ENCODE measurements at places on chromosomes 3 and 15.
A peak's percentile ranks its signal among the peaks of the same experiment; 100 is the strongest.

DNA sequence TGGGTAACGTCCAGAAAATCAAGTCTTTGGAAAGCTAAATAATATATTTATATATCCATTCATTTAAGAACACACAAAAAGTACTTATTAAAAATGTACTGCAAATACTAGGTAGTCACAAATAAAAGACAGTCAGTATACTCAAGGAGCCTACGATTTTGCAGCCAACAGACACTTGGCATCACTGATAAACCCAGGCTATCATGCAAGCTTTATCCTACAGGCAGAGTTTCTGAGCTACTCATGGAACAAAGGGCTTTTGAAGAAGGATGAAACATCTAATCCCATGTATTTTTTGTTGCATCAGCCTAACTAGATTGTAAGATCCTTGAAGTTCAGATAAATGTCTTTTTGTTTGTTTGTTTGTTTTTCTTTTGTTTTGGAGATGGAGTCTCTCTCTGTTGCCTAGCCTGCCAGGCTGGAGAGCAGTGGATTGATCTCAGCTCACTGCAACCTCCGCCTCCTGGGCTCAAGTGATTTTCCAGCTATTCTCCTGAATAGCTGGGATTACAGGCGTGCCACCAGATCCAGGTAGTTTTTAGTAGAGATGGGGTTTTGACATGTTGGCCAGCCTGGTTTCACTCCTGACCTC lies 319.4 kb upstream of the MDFIC2 start:
- no peak for DNase-seq

DNA sequence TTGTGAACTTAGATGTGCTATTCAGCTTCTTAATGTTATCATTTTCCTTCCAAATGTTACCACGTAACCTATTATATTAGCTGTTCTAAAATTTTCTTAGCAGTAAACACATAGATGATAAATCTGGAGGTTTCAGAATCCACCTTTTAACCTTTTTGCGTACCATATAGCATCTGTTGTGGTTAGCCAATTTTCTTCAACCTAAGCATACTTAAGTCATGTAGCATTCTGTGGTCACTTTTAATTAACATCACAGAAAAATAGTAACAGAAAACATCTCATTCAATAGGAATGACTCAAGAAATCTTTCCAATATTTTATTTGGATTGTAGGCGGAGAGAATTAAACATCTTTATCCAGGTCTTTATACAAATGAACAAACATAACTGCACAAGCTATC lies 1465.3 kb upstream of the GBE1 start:
- DNase-seq: no peak

GRCh38 chr3:78025916-78026315 lies 986.0 kb downstream of the ROBO2 start:
- no peak for DNase-seq

- DNase-seq: no peak
These were observed 363.1 kb upstream of the PLSCR5 start for GRCh38 chr3:146968204-146968651.

GRCh38 chr3:58640700-58641372 lies 25.7 kb downstream of the FAM3D start:
- peak; percentile 61 for DNase-seq

DNA sequence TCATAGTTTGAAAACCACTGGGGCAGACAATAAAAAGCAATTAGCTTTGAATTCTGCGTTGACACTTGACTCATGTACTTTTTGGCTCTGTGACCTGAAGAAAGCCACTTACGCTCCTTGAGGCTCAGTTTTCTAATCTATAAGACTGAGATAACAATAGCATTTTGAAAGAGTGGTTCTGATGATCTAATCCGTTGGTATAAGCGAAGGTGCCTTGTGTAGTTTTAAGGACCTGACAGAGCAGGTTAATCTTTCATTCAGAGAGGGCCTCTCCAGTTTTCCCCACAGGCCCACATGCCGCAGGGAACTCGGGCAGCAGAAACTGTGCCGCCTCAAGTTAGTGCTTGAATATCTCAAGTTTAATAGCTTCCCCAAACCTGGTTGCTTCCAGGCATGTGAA lies 306.0 kb upstream of the GBE1 start:
- DNase-seq: no peak

GRCh38 chr3:52444860-52445793 lies at the start of gene SEMA3G:
Gene SEMA3G, minus strand, starts transcription at chr3:52445103. Its CDS starts 76 bp downstream, at chr3:52445027.
- peak; percentile 78 for DNase-seq

DNA sequence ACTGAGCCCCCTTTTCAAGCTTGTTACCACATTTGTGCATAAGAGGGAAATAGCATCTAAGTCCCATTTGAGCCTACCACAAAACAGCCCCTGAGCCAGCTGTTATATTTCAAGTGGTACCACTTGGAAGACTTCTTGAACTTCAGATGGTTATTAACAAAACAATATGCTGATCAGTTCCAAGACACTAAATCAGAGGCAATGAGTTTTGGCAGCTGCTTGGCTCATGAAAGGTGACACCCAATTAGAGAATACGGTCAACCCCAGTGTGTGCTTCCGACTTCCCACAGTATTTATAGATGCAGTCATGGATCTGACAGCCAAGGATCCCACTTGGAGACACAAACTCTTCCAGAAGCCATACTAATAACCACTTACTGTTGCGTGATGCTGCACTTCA lies 469.6 kb upstream of the PPP2R3A start:
- no peak for DNase-seq

DNA sequence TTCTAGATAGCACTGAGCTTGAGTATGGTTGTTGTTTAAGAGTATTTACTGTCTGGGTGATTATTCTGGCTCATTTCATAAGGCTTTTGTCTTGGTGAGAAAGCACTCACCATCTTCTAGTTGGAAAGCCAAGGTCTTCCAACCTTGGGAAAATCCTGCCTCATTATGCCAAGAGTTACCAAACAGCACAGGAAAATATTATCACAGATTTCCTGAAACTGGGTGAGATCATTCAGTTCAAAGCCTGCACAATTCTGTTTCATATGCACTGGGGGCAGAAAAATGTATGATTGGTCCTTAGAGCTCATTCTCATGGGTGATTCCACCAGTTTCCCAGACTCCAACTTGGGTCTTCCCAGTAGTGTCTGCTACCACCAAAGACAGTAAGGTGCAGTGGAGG lies 291.8 kb downstream of the RORA start:
- no peak for DNase-seq

DNA sequence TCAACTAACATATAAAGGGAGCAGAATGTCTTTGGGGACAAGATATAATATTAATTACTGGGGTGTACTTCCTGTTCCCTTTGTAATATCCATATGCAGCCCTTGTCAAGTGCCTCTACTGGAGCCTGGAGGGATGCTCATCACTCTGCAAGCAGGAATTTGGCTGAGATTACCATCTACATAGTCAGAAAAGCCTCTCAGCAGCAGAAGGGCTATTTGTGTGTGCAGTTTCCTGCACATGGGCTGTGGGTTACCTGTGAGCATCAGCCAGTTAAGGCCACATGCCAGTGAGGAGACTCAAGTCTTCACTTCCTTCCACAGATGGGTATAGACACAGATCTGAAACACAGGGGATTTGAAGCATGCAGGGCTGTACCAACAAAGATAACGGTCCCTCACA lies 278.1 kb upstream of the PLSCR5 start:
- no peak for DNase-seq

DNA sequence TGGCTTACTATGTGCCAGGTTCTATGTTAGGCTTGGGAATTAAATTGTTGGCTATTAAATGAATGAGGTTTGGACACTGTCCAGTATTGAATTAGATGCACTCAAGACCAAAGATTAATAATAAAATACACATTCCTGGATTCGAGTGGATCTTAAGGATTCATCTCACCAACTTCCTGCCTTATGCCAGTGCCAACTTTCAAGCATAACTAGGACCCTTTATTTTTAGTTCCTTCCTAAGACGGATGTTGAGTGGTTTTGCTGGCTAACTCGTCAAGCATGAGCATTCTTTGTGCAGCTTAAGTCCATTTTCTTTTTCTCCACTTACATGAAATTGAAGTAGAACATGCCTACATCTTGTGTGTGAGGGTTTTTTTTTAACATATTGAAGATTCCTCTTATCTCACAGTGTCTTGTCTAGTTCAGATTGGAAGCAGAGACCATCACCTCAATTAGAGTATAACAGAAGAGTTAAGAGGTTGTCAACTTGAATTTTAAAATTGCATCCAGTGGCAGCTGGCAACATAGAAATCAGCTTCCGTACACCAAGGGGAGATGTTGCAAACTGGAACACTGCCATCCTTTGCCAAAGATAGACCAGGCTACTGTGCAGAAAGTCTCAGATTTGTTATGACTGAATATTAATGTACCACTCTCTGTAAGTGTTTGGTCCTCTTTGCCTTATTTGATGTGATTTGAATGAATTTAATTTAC lies 106.3 kb upstream of the BFSP2 start:
- no peak for DNase-seq

GRCh38 chr3:138594935-138595610 lies 1.0 kb upstream of the CEP70 start:
- no peak for DNase-seq

Data from NAMALWA (cell line).